ENCODE measurements at places on chromosomes 16 and 17.

DNA sequence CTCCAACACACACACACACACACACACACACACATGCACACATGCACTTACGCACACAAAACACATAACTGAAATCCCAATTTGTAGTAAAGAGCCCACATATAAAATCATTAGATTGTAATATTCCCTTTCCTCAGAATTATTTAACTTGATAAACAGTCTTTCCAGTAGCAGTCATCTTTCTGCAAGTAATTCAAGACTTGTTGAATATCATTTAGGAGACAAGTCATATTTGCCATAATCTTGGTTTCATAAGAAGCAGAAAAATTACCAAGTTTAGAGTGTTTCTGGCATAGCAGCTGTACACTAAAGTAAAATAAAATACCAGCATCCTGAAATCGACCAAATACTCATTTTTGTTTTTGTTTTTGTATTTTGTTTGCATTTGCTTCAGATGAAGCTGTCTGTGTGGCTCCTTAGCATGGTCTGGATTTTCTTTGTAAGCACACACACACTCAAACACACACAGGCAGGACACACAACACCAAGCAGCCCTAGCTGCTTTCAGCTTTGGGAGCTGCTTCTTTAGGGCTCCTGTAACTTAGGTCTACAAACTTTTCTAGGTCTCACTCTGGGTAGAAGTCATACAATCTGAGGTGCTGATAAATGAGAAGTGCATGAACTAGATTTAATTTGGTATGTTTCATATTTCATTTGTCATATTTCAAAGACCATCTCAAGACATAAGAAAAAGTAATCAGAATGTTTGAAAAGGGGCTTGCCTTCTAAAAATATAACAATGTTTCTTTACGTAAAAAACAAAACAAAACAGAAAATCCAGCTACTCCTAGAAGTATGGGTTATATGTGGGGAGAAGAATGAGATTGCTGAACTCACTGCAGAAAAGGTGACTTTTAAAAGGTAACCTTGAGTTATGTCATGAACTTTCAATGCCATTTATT is 3.0 kb downstream of the SALL1 start:
- DNase-seq: no peak

- no peak for DNase-seq
Measured at GRCh38 chr17:61955619-61956018, 27.8 kb upstream of the INTS2 start.

GRCh38 chr16:87839542-87840270 is 29.6 kb downstream of the SLC7A5 start:
- DNase-seq: no peak

- DNase-seq: no peak
Measured at GRCh38 chr17:48647103-48647962, 21.2 kb upstream of the HOXB9 start.

GRCh38 chr16:84953190-84953746 is 58.1 kb downstream of the ZDHHC7 start:
- DNase-seq: no peak

GRCh38 chr17:16937431-16937830 is 34.5 kb downstream of the TNFRSF13B start:
- no peak for DNase-seq

DNA sequence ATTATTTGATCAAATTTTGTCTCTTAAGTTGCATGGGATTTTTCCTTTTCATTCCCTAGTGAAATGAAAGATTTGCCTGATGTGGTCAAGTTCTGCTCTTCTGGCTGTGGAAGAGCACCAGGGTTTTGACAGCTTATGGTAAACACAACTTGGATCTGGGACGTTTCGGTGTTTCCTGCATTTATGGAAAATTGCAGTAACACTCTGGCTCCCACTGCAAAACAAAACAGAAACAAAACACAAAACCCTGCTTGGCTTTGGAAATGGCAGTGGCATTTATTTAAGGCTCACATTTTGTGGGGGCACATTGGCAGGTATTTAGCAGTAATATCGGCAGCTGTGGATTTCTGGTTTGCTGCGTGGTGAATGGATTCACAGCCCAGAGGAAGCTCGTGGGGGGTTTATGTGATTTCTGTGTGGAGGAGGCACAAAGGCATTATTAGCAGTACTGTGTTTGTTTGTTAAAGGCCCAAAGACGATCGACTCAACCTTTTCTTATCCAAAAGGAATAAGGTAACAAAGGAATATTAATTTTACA is 377.8 kb downstream of the SNX29 start:
- DNase-seq: no peak

GRCh38 chr17:65696739-65697394 is 135.4 kb upstream of the AXIN2 start:
- no peak for DNase-seq

DNA sequence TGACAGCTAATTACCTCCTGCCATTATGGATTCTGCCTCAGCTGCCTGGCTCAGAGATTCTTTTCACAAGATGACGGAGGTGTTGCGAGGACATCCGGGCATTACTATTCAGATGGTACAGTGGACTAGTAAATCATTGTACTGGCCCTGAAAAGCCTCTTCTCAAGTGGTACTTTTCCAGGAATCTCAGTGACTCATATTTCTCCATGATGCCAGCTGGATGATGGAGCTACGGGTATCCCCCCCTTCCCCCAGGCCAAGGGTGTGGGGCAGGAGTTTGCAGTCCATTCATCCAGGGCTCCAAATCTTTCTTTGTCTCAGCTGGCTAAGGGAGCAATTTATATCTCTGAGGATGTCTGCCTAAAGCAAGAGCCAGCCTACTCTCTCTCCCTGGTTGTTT is 107.7 kb upstream of the GPR139 start:
- DNase-seq: no peak

DNA sequence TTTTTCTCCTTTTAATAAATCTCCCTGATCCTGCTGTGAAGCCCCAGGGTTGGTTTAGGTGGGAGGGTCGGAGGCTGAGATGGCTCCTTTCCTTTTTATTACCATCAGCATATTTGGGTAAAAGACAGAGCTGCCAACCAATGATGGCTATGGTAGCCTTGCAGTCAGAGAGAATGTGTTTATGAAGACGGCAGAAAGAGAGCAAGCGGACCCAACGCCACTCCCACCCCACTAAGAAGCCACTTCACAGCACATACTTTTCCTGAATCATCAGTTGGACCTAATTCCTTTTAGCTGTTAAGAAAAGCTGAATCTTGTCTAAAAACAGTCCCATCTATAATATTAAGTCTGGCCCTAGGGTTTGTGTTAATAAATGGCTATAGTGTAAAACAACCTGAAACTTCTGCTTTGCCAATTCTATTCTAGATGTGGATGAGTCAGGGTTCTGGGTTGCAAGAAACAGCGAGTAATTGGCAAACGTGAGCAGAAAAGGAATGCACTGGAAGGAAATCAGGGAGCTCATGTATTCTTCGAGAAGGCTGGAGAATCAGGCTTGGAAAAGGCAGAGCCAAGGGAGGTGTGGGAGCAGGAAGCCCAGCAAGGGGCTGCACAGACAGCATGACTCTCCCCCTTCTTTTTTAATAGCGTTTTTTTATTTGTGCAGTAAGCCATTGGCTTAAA is 34.0 kb upstream of the PRKCA start:
- no peak for DNase-seq

GRCh38 chr17:75277664-75278071 is 6.6 kb upstream of the MIF4GD start:
- DNase-seq: no peak

GRCh38 chr16:73413091-73413829 is 365.3 kb upstream of the ZFHX3 start:
- no peak for DNase-seq

Data from activated T-helper 1 cell treated with Interleukin-2 at 50 U/mL for 16 hours (primary cell).